Left kidney (tissue), 8 donors: ENCODE measurements at places on chromosomes 11 and 22. TPM values are rescaled to one million over a fixed set of nuclear protein-coding genes. Genes with fewer than 3 reads are reported as not detected.

Gene SYTL2
- polyA plus RNA-seq = 106 TPM

Gene SCARF2
- 15.7 TPM for polyA plus RNA-seq

Gene CNGA4
- 1.1 TPM for polyA plus RNA-seq

DNA sequence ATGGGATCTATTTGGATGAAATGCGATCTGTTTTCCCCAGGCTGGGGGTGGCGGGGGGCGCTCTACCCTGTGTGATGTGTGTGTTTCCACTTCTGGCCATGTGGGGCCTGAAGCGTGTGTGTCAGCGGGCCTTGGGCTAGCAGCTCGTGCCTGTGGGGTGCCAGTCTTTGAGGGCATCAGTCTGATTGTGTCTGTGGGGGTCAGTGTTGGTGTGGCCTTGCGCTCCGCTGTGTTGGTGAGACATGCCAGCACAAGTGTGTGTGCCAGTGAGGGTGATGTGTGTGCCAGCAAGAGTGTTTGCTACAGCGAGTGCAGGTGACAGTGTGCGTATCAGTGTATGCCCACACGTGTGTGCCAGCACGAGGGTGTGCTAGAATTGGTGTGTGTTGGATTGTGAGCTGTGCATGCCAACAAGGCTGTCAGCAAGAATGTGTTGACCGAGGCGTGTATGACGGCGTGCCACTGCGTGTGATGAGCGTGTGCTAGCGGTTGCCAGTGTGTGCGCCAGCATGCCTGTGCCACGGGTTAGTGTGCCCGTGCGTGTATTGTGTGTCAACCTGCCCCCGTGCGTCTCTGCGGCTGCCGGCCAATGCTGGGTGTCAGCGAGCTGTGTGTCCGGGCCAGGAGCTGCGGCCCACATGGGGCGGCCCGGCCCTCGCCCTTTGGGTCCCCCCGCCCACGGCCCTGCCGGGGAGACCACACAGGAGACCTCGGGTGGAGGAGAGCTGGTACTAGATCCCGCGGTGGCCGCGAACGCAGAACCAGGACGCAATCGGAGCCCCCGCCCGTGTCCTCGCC is 519 bp downstream of the ARRB1 start:
- no peak for DNase-seq

- DNase-seq = peak; percentile 8
These were observed 687 bp downstream of the ALKBH8 start for GRCh38 chr11:107564877-107565218.

- peak; percentile 41 for DNase-seq
These were observed 47.1 kb upstream of the OPCML start for GRCh38 chr11:133579165-133580031.

DNA sequence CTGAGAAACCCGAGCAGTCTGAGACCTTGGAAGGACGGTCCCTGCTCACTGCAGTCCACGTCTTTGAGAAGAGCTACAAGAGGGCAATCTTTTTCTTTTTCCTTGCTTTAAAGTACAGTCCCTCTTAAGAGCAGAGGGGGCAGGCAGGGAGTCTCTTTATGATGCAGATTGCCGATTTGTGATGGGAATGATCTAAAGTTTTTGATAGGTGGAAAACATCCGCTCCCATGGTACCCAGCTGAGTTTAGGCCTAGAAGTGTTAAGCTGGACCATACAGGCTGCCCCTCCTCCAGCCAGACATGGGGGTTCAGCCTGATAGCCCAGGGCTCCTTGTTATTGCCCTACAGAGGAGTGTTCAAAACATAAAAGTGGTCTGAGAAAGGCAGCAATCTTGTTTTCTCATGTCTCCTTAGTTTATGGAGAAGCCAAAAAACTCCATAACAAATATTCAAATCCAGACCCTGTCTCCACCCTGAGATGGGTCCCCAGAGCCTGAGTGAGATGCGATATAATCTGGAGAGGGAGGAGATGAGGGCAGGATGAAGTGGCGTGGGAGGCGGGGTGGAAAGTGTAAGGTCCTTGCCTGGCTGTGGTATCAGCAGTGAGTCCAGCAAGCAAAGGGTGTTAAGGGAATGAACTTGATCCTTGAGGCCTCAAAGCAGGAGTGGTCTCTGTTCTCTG is 135.1 kb downstream of the FDX1 start:
- DNase-seq = no peak

DNA sequence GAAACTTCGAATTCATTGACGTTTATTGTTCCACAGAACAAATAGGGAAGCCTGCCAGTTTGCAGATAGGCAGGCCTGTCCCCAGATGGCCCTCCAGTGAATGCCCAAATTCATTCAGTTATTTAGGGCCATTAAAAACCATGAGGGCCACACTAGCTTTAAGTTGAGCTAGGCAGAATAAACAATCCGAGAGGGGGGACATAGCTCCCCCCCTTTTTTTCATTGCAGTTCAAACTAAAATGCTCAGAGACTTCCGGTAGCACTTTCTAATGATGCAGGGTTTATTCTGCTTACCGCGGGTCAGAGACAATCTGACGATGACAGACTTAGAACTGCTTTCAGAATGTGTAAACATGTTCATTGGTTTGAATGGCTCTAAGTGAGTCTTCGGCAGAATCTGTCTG is 72.0 kb downstream of the ZBTB16 start:
- DNase-seq = no peak

DNA sequence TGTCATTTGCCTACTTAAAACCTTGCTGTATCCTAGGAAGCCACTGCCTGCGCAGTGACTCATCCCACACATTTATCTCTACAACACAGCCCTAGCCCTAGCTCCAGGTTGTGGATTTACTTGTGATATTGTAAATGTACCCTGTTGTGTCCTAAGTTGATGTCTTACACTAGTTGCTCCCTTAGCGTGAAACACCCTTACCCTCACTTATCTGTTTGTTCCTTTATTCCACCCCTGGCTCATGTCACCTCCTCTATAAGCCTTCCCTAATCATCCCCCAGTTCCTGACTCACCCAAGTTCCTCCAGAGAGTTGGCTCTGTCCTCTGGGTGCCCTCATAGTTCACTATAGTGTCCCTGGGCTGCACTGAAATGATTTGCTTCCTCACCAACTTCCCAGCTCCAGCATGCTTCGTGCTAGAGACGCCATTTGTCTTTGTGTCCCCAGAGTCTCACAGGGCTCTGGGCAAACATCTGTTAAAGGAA is 431.8 kb upstream of the FAT3 start:
- DNase-seq = no peak

- no peak for DNase-seq
These were observed 151.7 kb downstream of the ADAMTS15 start for GRCh38 chr11:130600139-130600538.

- DNase-seq = no peak
These were observed 13.8 kb downstream of the FLI1 start for GRCh38 chr11:128707681-128708080.

GRCh38 chr11:106017093-106017492 is 4.9 kb downstream of the MSANTD4 start:
- DNase-seq = no peak

GRCh38 chr22:49155770-49156580 is 671.7 kb downstream of the BRD1 start:
- DNase-seq = no peak

- DNase-seq = no peak
These were observed 4.8 kb upstream of the PIM3 start for GRCh38 chr22:49955581-49956417.
